Stimulated activated CD8-positive, alpha-beta memory T cell treated with anti-CD3 and anti-CD28 coated beads, Interleukin-4, amount 100 ng/mL, for 24 hours (primary cell): ENCODE measurements at places on chromosomes 3 and 15.

DNA sequence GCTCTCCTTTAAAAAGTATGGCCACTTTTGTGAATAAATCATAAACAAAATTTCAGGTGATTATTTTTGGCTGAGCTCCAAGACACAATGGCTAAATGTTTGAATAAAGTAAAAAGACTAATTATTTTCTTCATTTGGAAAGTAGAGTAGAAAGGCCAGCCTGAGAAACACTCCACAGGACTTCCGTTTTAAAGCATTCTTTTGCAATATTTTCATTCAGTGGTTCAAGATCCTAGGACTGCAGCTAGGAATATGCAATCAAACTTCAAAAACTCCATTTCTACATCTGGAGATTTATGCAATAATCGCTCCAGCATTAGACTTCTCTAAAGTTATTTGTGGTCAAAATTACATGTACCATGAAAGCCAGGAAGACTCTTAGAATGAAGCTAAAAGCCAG is 62.8 kb downstream of the MECOM start:
- no peak for DNase-seq

GRCh38 chr3:172065527-172065926 is 26.1 kb downstream of the FNDC3B start:
- DNase-seq: no peak

DNA sequence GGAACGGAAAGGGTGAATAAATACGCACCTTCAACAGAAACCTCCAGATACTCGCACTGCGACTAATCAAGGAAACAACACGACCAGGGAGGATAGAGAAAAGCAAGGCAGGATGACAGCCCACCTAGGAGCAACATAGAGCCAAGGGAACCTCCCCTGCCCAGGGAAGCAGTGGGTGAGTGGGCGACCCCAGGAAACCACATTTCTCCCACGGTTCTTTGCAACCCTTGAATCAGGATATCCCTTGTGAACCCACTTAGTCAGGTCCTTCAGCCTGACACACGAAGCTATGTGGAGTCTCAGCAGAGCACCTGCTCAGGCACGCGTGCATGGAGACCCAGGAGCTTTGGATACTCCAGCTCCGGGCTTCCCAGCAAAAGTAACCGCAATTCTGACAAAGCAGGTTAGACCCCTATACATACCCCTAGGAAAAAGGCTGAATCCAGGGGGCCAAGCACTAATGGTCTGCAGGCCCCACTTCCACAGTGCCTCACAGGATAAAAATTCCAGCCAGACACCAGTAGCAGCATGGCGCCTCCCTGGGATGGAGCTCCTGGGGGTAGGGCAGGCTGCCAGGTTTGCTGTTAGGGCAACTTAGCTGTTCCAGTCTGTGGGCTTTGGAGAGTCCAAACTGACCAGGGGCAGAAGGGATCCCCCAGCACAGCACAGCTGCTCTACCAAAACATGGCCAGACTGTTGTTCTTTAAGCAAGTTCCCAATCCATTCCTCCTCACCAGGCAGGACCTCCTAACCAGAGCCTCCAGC is 38.4 kb upstream of the PXYLP1 start:
- no peak for DNase-seq

DNA sequence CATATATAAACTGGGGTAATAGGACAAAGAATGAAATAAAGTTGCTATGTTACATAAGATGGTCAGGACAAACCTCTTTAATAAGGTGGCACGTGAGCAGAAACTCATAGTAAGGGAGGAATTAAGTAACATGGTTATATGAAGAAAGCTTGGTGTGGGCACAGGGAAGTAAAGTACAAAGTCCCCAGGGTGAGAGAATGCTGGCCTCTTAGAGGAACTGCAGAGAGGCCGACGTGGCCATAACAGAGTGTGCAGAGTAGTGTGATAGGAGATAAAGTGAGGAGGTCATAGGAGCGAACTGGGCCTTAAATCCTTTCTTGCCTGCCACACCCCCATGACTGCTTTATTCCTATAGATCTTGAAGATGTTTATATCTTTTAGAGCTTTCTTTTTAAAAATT is 17.4 kb upstream of the RBMS3 start:
- DNase-seq: no peak

DNA sequence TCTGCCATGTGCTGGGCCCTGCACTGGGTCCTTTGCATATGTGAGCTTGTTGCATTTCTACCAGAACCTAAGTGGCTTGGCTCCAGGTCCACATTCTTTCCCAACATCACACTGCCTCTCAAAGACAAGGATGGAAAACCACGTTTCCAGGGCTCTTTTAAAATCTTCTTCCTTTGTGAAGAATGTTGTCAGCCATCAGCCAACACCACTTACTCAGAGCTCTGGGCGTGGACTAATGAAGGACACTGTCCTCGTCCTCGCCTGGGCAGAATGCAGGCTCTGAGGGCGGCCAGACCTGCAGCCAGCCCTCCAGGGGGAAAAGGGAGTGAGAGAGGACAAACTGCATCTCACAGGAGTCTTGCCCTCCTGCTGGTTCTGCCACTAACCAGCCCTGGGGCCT is 49.7 kb downstream of the MAGEF1 start:
- DNase-seq: no peak

DNA sequence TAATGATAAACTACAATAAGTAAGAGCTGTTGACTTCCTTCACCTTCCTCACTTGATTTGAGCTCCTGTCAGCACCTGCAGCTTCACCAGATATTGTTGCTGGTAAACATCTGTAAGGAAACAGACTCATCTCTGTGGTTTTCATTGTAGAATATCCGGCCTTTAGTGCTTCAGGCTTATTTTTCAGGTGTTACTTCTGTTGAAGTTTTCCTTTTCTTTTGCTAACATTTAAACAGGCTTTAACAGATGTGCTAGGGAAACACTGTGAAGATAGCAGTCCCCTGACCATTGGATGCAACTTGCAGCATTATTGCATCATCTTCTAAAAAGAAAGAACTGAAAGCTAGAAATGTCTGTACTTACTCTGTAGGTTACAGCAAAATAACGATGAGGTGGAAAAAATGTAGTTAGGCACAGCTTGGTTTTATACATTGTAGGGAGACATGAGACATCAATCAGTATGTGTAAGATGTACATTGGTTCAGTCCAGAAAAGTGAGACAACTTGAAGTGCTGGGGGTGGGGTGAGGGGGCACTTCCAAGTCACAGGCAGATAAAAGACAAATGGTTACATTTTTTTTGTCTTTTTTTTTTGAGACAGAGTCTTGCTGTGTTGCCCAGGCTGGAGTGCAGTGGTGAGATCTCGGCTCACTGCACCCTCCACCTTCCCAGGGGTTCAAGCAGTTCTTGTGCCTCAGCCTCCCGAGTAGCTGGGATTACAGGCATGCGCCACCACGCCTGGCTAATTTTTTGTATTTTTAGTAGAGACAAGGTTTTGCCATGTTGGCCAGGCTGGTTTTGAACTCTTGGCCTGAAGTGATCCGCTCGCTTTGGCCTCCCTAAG is 10.2 kb downstream of the EDEM1 start:
- no peak for DNase-seq

- DNase-seq: no peak
Measured at GRCh38 chr3:111368056-111368455, 173.9 kb upstream of the CD96 start.

DNA sequence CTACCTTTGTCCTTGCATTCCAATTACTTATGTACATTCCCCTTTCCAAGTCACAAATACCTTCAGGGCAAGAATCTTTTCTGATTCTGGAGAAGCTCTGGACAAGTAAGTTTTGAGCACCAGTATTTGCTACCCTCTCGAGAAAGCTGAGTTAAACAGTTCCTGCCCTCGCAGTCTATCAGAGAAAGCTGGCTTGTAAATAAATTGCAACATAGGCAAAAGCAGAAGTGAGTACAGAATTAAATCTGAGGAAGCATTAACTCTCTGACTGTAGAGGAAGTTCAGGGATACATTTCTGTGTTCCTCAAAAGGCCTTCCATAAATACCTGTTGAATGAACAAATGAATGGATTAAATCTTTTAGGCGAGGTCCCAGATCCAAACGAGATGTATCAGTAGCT is 1.2 kb downstream of the OSBPL11 start:
- DNase-seq: no peak

GRCh38 chr15:98369081-98369716 is 279.1 kb upstream of the IGF1R start:
- DNase-seq: no peak

DNA sequence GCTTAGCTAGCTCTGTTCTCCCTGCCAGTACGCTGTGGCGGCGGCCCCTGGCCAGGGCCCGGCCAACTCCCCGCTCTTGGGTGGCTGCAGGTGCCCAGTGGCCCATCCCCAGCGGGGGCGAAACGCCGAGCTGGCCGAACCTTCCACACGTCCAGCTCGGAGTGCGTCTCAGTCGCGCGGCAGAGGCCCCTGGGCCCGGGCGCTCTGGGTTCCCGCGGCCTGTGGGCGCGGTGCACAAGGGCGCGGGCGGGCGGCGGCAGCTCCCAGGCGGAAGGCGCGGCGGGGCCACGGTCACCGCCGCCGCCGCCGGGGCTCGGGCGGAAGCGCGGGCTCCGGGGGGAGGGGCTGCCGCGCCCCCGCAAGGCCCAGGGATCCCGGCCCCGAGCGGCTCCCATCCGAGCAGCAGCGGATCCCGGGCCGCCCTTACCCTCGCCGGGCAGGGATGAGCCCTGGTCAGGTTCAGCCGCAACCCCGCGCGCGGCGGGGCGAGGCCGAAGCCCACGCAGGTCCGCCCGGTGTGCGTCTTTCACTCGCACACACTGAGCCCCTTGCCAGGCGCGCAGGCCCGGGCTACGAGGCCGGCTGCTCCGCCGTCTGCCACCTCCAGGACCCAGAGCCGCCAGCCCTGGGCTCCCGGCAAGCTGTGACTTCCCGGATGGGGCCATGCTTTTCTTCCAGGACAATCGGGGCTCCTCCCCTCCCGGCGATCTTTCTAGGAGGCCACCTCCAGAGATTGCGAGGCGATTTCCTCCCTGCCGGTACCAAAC is 54.2 kb downstream of the CCDC54 start:
- DNase-seq: peak; percentile 11
